Esophagus mucosa (tissue), 1 donor: ENCODE measurements at places on chromosomes 3 and 15.

DNA sequence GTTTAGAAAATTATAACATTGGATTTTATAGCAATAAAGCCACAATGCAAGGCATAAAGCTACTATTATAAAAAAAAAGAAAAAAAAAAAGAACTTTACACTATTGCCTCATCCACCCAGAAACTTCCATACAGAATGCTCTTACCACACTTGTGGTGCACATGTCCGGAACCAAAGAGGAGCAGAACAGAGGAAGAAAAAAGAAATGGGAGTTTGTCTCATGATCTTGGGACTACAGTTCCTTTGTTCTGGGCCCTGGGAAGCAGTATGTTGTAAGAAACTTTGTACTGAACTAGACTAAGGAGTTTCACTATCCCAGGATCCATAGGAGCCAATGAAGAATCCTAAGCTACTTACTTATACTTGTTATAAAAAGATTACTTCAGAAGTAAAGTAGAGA, 36.1 kb downstream of the FMN1 start:
- no peak for ATAC-seq

- no peak for ATAC-seq
These were observed 26.9 kb downstream of the NEK10 start for GRCh38 chr3:27342267-27342666.

GRCh38 chr15:57196865-57197264, 179.4 kb upstream of the CGNL1 start:
- ATAC-seq, result no peak

- peak; percentile 65 for ATAC-seq
These were observed 148.4 kb upstream of the TLE3 start for GRCh38 chr15:70245932-70246622.

GRCh38 chr3:17195192-17195611, 310.4 kb downstream of the PLCL2 start:
- ATAC-seq, result no peak

DNA sequence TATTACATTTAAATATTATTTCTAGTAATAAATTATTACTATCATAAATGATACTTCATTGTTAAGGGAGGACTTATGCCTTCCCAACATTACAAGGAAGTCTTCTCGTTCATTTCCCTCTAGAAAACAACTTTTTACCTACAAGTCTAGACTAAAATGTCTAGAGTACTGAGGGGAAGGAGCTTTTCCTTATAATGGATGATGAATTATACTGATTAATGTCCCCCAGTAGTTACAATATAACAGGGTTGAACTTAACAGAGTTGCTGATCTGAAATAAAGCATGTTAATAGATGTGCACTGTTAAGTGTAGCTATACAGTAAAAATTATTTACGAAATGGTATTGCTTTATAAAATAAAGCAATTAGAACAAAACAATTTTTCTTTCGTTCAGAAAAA, 2.7 kb upstream of the MNS1 start:
- no peak for ATAC-seq
